ENCODE measurements at places on chromosomes 3 and 15.

DNA sequence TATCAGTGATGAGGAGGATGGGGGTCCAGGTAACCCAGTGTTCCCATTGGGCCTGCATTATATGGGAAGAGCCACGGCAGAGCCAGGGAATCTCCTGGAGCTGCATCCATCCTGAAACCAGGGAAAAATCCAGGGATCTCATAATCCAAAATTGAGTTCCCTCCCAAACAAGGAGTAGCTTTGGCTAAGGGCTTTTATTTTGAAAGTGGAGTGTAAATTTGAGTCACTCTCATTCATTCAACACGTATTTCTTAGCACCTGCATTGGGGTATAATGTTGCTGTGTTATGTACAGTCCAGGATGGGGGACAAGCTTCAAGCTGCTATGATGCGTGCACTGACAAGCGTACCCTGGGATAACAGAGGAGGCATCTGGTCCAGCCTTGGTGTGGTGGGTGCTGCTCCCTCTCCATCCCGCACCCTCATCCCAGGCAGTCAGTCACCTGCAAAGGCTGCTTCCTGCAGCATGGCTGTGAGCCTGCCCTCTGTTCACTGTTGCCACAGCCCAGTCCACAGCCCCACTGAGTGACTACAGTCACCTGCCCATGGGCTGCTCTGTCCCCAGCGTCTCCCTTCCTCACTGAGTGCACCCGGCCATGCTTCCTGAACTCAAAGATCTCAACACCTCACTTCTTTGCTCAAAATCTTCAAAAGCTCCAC, 135.6 kb downstream of the OPA1 start:
- no peak for DNase-seq

DNA sequence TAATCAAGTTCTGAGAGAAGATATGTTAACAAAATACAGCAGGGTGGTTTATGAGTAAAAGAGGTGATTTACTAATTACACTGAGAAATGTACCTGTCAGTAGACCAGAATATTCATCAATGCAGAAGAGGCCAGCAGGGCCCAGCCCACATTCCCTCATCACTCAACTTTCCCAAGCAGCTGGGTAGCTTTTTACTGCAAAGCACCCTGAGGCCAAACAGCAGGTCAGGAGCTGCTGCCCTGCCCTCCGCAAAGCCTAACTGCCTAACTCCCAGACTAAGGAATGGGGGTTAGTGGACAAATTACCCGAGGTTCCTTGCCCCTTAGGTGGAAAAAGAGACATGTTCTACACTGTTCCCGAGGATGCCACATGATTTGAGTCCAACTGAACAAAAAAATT, 108.2 kb downstream of the TBL1XR1 start:
- no peak for DNase-seq

GRCh38 chr15:89363770-89364169, 29.1 kb upstream of the POLG start:
- DNase-seq, result no peak

GRCh38 chr15:77581896-77582569, 50.7 kb downstream of the LINGO1 start:
- DNase-seq, result no peak

DNA sequence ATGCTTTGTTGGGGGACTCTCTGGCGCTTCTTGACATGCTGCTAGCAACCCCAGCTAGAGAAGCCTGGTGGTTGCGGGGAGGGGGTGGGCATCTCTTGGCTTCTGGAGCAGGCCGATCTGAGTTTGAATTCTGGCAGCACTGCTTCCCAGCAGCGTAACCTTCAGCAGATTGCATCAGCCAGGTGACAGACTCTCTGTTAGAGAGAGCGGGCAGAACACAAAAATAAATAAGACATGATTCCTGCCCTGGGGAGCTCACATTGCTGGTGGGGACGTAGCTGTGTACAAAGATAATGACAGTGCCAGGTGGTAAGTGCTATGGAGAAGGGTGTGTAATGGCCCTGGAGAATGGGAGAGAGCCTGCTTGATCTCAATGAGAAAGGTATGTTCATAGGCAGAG, 87.4 kb downstream of the THSD4 start:
- no peak for DNase-seq

DNA sequence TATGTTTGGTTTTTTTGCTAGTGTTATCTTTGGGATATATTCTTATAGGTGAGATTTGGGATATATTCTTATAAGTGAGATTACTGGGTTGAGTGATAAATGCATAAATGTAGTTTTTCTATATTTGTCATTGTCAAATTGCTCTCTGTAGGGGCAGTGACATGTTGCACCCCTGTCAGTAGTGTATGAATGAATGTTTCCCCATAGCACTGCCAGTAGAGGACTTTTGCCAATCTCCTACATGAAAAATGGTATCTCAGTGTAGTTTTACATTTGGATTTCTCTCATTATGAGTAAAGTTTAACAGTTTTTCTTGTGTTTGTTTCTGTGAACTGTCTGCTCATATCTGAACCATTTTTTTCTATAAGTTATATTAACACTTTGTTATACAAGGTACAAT, 13.6 kb downstream of the U2SURP start:
- DNase-seq, result no peak

- no peak for DNase-seq
Measured at GRCh38 chr15:57098896-57099295, 180.5 kb downstream of the TCF12 start.

DNA sequence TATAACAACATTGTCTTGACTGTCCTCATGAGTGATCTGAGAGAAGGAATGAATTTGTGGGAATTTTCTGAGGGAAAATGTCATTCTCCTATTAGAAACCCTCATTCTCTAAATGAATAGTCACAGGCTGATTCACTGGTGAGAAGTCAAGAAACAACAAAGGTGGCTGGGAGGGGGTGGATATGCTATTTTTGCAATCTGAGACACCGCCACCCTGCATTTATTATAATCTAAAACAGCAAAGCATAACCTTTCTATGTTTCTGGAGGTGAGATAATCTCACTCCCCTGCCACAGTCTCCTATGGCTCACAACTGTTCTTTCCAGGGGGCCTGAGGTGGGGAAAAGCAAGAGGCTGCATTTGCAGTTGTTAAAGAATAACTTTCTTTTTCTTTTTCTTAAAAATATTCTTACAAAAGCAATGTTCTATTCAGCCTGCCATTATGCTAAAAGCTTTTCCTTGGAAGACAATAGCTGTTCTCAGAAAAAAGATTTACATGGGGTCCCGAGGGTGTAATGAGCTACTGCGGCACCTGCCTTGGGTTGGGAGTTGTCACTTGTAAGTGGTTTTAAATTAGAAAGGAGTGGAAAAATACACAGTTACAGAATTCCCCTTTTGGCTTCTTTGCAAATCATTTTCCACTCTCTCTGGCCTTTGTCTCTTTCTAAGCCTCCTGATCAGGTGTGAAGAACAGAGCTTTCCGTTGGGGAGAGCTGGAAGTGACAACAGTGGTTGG, 220.9 kb downstream of the AGBL1 start:
- DNase-seq, result no peak
